Body of pancreas (tissue), 4 donors: ENCODE measurements at places on chromosomes 16 and 17.

- H3K27me3 ChIP-seq: no peaks in the 10 kb centered on the region
- H3K36me3 ChIP-seq: no peaks in the 10 kb centered on the region
- H3K4me1 ChIP-seq: no peaks in the 10 kb centered on the region
- no peak overlapping the region for H3K27ac ChIP-seq
These were observed 49.5 kb upstream of the CCL1 start for GRCh38 chr17:34412534-34412933.

DNA sequence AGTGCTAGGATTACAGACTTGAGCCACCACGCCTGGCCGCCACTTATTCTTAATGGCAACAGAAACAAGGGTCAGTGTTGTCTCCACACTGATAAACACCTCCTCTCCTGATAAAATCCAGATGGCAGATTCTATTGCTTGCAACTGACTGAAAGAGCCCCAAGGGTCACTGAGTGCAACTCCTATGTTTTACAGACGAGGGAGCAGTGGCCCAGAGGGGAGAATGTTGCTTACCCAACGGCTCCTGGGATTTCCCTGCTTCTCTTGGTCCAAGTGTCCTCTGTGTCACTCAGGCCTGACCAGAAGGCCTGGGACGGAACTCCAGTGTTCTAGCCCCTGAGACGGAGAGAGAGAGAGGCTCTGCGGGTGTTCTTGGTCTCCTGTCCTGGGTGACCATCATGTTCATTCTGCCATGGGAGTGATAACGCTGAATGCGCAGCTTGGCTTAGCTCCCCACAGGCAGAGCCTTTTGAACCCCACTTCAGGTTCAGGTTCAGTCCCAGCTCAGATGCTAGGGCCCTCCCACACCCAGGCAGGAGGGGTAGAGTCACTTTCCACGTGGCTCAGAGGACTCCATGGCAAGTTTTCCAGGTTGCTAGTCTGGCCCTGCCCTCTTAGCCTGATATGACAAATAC, 77.3 kb upstream of the NLRP1 start:
- H3K36me3 ChIP-seq: no peaks in the 10 kb centered on the region
- no peaks in the 10 kb centered on the region for H3K27me3 ChIP-seq
- no peak for DNase-seq

GRCh38 chr17:56918916-56919315, 5.1 kb upstream of the TRIM25 start:
- H3K27me3 ChIP-seq: no peaks in the 10 kb centered on the region
- peaks cover 16% of the 10 kb centered on the region for H3K4me1 ChIP-seq
- no peaks in the 10 kb centered on the region for H3K36me3 ChIP-seq
- no peak for DNase-seq
- H3K27ac ChIP-seq: no peak overlapping the region

DNA sequence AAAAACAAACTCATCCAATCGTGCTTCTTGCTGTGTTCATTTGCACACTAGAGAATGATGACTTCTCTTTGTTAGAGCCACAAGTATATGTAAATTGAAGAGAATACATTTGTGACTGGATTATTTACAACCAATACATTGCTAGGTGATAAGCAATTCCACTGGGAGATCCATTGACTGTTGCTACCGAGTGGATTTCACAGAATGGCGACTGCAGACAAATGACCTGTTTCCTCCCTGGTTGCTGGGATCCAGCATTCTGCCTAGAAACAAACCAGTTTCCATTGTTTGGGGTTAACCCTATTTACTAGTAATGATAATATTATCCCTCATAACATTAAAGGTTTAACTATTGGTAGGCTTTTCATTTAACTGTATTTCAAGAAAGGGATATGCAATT, 36.9 kb upstream of the CPHXL start:
- no peak overlapping the region for H3K27ac ChIP-seq
- H3K4me3 ChIP-seq: no peak overlapping the region
- H3K36me3 ChIP-seq: no peaks in the 10 kb centered on the region
- H3K4me1 ChIP-seq: peaks cover 4% of the 10 kb centered on the region
- no peak for DNase-seq

DNA sequence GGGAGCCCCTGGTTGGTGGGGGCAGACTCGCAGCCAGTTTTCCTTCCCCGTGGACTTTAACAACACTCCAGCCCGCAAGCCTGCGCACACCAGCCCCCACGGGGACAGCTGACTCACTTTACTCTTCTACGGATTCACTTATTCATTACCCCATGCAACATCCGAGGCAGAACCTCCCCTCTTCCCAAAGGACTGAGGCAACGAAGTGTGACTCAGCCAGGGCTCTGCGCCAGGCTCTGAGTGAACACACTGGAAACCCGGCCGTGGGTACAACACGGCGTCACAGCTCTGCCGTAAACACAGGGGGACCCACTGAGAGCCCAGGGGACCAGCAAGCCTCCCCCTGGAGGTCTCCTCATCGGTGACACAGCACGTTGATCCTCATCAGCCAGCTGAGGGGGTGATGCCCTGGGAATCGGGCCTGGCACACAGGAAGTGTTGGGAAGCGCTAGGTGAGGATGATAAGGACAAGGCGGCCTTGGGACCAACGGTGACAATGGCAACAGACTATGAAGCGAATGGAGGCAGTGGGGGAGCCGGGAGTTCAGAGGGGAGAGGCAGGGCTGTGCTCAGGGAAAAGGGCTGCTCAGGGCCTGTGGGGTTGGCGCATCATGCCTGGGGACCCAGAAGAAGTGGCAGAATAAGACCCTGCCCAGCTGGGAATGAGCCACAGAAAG, 14.6 kb downstream of the COTL1 start:
- no peak overlapping the region for H3K4me3 ChIP-seq
- H3K36me3 ChIP-seq: no peaks in the 10 kb centered on the region
- no peaks in the 10 kb centered on the region for H3K4me1 ChIP-seq
- no peaks in the 10 kb centered on the region for H3K27me3 ChIP-seq

GRCh38 chr17:180381-181244, 837 bp downstream of the DOC2B start:
- H3K27ac ChIP-seq: peak overlapping the region; percentile 31
- peak; percentile 55 for DNase-seq
- H3K4me1 ChIP-seq: peaks cover 51% of the 10 kb centered on the region
- no peaks in the 10 kb centered on the region for H3K27me3 ChIP-seq
- no peaks in the 10 kb centered on the region for H3K36me3 ChIP-seq

- no peak overlapping the region for H3K27ac ChIP-seq
- H3K4me3 ChIP-seq: no peak overlapping the region
- H3K4me1 ChIP-seq: no peaks in the 10 kb centered on the region
- H3K36me3 ChIP-seq: no peaks in the 10 kb centered on the region
- no peak for DNase-seq
- no peaks in the 10 kb centered on the region for H3K27me3 ChIP-seq
These were observed 38.6 kb downstream of the SKAP1 start for GRCh38 chr17:48391444-48391843.

DNA sequence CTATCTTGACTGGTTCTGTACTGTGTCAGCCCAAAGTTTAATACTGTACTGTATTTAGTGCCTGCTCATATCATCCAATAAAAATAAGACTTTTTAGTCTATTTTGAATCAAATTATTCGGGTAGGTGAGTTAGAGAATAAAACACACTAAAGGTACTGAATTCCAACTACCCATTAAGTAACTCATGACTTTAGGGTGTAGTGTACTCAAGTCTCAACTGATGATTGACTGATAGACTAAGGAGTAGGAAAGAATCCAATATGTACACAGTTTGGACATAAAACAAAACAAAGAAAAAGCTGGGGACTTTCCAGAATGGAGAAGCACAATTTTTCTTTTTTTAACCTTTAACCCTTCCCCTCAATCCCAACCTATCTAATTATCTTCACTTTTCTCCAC, 4.1 kb downstream of the EZH1 start:
- H3K36me3 ChIP-seq: no peaks in the 10 kb centered on the region
- no peak for DNase-seq
- peaks cover 28% of the 10 kb centered on the region for H3K4me1 ChIP-seq
- H3K27ac ChIP-seq: no peak overlapping the region
